ENCODE measurements at places on chromosomes 6 and 20.

GRCh38 chr20:32970973-32971300, 33.3 kb downstream of the SUN5 start:
- DNase-seq: no peak

DNA sequence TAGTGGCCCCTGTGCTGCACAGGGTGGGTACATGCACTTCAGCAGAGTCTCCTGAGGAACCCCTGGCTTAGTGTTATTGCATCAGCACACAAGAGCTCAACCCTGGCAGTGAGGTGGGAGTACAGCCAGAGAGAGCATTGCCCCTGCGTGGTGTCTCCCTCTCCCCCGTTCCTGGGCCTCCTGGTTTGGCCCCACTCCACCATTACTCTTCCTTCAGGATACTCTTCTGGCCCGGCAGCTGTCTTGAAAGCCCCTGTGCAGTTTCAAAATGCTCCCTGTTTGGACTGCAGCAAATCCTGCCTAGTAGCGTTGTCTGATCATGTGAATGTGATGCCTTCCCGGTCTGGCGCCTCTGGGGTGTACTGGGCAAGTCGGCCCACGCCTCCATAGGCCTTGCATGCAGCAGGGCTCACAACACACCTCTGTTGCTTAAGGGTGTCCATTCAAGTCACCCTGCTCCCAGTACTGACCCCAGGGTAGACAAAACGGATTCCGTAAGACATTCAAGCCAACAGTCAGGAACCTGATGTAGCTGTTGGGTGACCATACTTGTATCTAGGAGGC, 32.1 kb downstream of the TXNDC5 start:
- DNase-seq: no peak

DNA sequence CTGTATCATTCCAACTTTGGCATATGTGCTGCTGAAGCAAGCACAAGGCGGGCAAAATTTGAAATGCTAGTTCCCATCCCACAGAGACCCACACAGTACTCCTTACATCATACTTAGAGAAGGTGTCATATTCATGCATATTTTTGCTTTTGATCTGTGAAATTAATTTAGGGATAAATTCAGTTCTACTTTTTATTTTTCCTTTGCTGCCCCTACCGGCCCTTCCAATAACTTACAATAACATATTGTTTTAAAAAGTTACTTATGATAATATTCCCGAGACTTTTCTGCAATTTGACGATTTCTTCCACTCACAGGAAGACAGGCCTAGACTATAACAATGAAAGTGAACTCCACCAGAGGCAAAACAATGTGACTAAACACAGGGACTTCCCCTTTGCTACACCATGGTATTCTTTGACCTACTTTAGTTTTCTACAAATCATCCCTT, 35.0 kb downstream of the SESN1 start:
- no peak for DNase-seq

- DNase-seq: no peak
Measured at GRCh38 chr6:25862199-25862598, 11.8 kb downstream of the SLC17A3 start.

DNA sequence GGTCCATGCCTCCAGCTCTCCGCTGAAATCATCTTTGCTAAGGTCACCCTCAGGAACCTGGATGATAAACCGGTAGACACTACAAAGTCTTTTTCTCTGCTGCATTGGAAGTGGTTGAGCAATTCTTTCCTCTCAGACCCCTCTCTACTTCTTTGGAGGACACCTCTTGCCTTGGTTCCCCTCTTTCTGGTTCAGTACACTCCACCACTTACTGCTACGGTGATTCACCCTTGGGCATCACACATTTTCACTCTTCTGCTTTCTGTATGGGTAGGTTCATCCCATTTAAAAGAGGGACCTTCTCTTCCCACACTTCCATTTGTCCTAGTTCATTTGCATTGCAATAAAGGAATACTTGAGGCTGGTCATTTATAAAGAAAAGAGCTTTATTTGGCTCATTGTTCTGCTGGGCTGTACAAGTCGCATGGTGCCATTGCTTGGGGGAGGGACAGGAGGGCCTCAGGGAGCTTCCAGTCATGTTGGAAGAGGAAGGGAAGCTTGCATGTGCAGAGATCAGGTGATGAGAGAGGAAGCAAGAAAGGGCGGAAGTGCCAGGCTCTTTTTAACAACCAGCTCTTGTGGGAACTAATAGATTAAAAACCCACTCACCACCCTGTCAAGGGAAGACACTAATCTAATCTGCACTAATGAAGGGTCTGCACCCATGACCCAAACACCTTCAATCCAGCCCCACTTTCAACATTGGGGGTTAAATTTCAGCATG, 149.7 kb upstream of the TMEM170B start:
- no peak for DNase-seq

DNA sequence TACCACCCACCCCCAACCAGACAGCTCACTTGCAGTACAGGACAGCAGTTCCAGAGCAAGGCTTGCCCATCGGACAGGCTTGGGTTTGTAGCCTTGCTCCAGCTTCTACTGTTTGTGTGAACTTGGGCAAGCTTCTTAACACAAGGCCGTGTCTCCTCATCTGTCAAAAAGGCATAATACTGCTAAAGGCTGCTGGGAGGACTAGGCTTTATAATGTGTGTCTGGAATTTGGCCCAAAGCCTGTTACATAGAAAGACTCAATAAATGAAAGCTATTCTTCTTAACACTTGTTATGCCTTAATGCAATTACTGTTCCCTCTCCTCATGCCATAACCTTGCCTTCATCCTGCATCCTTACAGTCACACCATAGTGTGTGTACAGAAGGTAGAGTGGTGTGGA, 43.4 kb downstream of the LYRM4 start:
- no peak for DNase-seq

DNA sequence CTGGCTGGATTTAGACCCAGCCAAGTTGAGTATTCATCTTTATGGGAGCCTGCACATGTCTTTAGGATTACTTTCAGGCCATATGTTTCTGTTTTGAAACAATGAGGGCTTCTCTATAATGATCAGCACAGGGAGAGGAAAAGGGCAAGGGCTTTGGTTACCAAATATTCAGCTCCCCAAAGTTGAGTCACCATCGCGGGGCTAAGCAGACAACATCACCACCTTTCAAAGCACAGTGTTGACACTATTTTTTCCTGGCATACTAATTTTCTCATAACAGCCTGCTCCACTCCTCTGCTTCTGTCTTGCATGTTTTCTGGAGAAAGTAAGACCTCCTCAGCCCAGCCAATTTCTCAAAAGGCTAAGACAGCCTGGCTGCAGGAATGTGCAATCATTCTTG, 4.9 kb downstream of the SCML4 start:
- no peak for DNase-seq

- no peak for DNase-seq
Measured at GRCh38 chr20:3800256-3800877, 4.3 kb downstream of the CDC25B start.

DNA sequence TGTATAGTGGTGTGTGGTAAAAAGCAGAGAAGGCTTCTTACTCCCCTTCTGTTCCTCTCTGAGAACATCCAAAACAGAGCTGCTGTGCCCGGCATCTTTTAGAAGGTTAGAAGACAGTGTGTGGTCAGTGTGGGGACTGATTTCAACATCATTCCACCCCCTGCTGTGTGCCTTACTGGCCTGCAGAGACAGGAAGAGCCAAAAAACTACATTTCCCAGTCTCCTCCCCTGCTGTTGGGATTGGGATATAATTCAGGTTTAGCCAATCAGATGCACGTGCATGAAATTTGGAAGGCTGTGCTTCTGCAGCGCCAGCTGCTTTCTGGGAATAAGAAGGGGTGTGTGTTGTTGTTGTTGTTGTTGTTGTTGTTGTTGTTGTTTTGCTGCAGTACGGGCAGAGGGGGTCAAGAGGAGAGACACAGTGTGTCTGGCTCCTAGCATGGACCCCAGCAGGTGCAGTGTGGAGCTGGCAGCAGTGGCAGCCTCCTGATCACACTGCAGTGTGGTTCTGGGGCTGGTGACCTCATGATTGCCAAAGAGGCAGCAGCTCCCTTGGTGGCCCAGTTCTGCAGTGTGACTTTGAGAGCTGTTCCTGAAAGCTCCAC, 74.7 kb downstream of the MRPL14 start:
- no peak for DNase-seq

GRCh38 chr20:9311132-9311531, 203.3 kb upstream of the LAMP5 start:
- DNase-seq: no peak

GRCh38 chr6:169669147-169669546, 32.7 kb downstream of the WDR27 start:
- no peak for DNase-seq

DNA sequence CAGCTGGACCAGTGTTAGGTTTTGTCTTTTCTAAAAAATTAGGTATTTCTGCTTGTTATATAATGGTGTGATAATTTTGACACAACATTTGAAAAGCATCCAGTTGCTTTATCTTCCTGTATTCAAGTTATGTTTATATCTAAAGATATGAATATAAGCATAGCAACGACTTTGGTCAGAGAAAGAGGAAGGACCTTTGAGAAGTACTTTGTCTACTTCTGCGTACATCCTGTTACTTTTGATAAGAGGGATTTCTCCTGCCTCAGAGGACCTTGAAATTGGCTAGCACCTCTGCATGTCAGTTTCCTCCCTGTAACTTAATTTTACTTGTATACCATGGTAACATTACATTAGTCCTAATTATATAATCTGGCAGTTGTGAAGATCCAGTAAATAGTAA, 24.8 kb downstream of the PHF20 start:
- DNase-seq: no peak

DNA sequence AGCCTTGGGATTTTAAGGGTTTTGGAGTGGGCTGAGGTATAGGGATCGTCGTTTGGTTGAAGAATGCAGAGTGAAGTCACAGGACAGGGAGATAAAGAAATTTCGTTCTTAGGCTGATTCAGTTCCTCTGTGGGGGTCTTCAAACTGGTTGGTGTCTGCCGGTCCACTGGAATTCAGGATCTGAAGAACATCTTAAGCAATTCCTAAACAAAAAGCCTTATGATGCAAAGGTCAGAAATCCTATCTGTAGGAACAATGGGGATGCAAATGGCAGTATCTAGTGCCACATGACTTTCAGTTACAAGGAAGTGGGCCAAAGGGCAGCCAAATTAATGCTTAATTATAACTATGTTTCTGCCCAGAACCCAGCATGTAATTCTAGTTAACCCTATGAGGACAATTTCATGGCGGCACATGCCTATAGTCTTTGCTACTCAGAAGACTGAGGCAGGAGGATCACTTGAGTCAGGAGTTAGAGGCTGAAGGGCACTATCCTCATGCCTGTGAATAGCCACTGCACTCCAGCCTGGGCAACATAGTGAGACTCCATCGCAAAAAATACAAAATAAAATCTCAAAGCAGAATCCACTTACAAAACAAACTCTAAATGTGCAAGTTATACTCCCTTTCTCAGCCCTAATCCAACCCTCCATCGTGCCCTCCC, 4.6 kb upstream of the SLC2A10 start:
- no peak for DNase-seq

- no peak for DNase-seq
Measured at GRCh38 chr20:16708602-16709001, 21.2 kb upstream of the SNRPB2 start.

GRCh38 chr6:94341173-94341572, 921.8 kb upstream of the EPHA7 start:
- DNase-seq: no peak

DNA sequence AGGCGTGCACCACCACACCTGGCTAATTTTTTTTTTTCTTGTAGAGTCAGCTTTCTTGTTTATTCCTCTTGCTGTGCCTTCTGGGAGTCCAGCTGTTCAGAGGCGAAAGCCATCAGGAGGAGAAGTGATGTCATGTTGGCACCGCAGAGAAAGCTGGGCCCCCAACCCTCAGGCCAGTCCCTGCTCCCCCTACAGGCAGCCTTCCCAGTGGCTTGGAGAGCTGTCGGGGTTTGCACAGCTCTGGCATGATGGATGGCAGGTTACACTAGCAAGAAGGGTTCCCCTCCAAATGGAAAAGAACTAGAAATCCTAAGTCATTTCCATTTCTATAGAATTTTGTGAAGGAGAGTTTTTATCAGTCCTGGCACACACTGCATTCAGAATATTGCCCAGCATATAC, 72.6 kb downstream of the C6orf52 start:
- no peak for DNase-seq

GRCh38 chr6:159645640-159646039, 47.4 kb downstream of the SOD2 start:
- DNase-seq: no peak

- DNase-seq: no peak
Measured at GRCh38 chr20:23228912-23229311, 121.7 kb upstream of the NXT1 start.

DNA sequence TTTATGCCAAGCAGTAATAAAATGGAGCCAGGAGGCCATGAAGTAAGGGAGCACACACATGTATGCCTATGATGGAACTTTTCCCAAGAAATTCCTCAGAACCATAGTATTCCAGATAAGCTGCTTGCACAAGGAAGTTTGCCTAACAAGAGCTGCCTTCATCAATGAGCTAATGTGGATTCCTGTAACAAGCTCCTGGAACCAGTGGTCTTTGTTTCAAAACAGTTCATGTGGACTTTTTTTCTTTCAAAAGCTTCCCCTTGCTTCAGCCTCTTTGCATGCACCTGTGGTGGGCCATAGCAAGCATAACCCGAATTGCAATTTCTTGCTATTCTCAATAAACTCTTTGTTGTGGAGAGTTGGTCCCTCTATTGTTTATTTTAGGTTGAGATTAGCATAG, 359.6 kb downstream of the UTRN start:
- DNase-seq: no peak

DNA sequence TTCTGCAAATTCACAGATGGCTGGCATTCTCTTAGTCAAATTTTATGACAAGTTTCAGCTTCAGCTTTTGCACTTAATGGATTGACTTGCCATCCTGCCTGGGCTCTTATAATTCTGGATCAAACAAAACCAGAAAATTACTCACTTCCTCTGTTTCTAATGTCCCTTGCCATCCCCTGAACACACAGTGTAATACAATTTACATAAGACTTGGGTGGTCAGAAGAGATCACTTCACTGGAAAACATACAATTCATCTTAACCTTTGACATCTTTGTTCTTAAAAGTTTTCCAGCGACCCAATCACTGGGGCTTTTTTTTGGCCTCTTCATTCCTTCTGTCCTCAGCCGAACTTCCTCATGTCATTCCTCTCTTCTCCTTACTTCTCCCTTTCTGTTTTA, 199.0 kb downstream of the ARHGAP18 start:
- DNase-seq: no peak

DNA sequence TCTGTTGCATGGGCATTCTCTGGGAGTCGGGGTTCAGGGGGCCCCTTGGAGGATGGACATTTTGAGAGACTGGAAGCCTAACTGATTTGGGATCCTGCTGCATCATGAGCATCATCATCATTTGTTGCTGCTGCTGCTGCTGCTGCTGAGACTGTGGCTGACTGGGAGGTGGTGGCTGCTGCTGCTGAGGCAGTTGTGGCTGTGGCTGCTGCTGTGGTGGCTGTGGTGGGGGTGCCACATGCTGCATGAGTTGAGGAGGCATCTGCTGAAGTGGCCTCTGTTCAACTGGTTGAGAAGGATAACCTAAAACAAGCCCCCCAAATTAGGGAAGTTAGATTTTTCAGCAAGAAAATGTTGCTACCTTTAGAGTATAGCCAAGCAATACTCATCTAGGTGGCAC, 38.9 kb downstream of the TP53INP2 start:
- no peak for DNase-seq

GRCh38 chr6:125191916-125192609, 38.5 kb downstream of the TPD52L1 start:
- peak; percentile 38 for DNase-seq
